ENCODE measurements at places on chromosomes 3 and 15. TPM values are rescaled to one million over a fixed set of nuclear protein-coding genes. Genes with fewer than 3 reads are reported as not detected.

LDHAL6B gene
- not detected for total RNA-seq

FOXB1 gene
- not detected for total RNA-seq

KLHL6 gene
- total RNA-seq, result 4.2 TPM

VIPR1 gene
- total RNA-seq, result 18.7 TPM

SH2D7 gene
- total RNA-seq, result not detected

TM4SF18 gene
- 11.2 TPM for total RNA-seq

Data from tongue (tissue), 3 donors.